ENCODE measurements at places on chromosomes 1 and 21.

DNA sequence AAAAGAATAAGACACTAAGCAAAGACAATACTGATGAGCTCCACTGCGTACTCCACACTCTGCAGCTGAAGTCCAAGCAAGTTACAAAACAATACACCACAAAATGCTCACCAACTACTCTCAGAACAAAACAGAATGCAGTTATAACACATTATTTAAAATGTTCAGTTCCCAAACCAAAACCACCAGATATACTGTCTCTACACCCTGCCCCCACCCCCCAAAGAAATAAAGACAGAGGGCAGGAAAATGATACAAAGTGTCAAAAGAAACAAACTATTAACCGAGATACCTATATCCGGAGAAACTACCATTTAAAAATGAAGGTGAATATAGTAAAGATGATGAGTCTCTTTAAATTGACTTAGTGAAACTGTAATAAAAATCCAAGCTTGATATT is 623.0 kb downstream of the KIF26B start:
- DNase-seq: no peak

- DNase-seq: no peak
These were observed 1995.8 kb downstream of the NCAM2 start for GRCh38 chr21:22993822-22994574.

- DNase-seq: peak; percentile 38
These were observed 959 bp downstream of the CD58 start for GRCh38 chr1:116569776-116570357.

GRCh38 chr1:113641396-113641795 is 117.9 kb downstream of the PHTF1 start:
- no peak for DNase-seq

DNA sequence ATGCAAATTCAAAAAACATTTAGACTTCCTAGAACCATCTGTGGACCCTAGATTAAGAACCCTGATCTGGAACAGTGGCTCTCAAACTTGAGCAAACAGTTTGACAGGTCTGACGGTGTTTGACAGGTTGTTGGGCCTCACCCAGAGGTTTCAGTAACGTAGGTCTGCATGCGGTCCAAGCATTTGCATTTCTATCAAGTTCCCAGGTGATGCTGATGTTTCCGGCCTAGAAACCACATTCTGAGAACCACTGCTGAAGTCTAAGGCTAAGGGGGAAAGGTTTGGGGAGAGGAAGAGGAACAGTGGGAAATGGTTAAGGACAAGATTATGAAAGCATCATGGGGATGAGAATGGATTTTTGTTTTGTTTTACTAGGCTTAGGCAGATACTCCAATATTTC is 48.6 kb downstream of the MDM4 start:
- peak; percentile 42 for DNase-seq

- no peak for DNase-seq
These were observed 836 bp downstream of the OLFML3 start for GRCh38 chr1:113980110-113980509.

- no peak for DNase-seq
These were observed 18.2 kb downstream of the HTR6 start for GRCh38 chr1:19682901-19683300.

- no peak for DNase-seq
These were observed 18.2 kb downstream of the PRKACB start for GRCh38 chr1:84162295-84162694.

DNA sequence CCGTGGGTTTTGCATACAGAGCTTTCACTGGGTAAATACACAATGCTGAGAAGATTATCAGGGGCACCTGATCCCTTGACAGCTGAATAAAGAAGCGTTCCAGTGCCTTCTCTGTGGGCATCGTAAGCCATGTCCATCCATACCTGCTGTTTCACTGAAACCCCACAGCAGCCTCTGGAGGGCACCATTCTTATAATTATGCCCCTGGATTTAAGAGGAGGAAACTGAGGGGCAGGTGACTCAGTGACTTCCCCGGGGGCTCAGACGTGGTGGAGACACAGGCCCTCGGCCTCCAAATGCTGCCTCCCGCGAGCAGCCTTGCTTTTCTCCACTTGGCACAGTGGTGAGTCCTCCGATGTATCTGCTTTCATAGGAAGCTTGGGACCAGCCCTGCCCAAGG is 56.7 kb downstream of the B3GALT5 start:
- DNase-seq: no peak

DNA sequence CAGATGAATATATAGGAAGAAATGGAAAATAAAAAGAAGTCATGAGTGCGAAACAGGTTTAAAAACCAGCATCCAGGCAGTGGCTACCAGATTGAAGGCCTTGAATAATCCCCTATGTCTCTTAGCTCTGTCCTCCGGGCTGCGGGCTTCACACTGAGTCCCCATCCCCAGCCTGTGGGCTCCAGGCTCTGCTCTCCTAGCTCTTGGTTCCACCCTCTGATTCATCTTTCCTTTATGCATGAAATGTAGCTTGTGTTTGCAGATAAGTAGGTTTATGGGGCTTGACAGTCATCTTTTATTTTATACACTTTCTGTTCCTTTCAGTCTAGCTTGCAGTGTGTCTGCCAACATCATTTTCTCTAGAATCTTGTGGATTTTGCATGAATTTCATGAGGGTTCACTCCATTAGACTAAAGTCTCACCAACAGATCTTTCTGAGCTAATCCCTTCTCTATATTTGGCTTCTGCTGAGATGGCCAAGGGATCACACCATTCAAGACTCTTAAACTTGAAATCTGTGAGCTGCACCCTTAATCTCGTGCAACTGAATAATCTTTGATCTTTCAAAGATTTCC is 174.5 kb downstream of the PLPPR4 start:
- DNase-seq: no peak

DNA sequence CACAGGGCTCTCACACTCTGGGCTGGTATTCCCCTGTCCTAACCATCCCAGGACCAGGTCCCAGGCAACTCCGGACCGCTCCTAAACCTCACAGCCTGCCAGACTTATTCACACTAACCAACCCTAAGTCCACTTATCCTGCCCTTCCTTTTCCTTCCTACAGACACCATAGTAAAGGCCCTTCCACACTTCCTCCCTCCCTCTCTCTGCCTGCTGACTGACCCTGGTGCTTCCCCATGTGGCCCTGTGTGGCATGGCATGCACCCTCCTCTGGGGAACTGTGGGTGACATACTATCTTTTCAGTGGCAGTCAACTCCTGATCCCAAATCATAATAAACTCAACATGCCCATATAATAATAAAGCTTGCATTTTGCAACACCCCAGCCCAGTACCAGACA is 155.1 kb upstream of the DNAH14 start:
- no peak for DNase-seq

DNA sequence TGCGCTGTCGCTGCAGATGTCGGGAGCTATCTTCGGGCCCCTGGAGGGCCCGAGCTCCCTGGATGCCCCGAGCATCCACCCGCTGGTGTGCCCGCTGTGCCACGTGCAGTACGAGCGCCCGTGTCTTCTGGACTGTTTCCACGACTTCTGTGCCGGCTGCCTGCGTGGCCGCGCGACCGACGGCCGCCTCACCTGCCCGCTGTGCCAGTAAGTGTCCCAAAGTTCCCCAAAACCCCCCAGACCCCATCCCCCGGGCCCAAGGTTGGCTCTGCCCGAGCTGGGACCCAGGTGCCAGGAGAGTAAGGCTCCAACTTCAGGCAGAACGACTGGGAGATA is 569 bp downstream of the RNF207 start:
- DNase-seq: no peak

DNA sequence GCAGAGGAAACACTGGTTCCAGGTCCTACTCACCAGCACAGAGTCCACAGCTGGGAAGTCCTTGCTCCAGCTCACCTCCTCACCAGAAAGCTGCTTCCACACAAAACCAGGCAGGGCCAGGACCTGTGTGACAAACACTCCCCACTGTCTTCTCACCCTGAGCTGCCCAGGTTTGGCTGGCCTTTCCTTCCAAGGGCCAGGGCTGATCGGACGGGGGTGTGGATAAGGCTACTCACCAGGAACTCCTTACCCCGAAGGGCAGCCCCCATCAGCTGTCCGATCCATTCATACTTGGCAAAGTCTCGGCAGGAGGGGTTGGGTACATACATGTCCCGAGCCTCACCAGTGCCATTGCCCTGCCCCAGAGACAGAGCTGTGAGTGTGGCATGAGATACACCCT is 5.4 kb downstream of the HECTD3 start:
- DNase-seq: no peak

DNA sequence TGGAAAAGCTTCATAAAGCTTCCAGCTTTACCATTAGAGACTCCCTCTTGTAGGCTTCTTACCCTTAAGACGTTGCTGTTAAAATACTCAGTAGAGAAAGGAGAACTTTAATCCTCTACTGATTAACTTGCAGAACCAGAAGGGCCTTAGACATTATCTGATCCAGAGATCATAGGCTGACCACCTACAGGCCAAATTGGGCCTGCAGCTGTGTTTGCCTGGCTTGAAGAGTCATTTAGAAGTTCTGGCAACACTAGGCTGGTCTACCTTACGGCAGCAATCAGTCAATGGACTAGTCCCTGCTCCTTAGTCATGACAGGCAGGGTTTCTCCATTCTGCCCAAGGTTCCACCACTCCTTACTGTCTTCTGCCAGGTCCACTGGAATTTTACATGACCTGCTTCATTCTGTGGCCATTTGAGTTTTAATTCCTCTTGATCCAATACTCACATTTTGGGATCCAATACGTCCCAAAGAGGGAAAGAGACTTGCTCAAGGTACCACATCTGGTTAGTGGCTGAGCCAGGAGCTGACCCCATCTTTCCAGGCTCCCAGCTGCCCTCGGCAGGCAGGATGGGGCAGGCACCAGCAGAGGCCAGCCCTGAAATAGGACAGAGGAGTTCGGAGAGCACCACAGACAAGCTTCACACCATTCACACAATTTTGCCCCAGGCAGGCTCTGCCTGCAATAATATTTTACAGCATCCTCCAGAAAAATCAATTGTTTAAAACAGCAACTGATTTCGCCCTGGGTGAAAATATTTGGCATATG is 96.8 kb downstream of the TNR start:
- no peak for DNase-seq

GRCh38 chr1:98398649-98399048 is 262.9 kb upstream of the SNX7 start:
- DNase-seq: no peak

GRCh38 chr1:208061632-208062031 is 150.7 kb upstream of the CD34 start:
- no peak for DNase-seq
